Activated CD8-positive, alpha-beta memory T cell treated with anti-CD3 and anti-CD28 coated beads for 4 hours (primary cell): ENCODE measurements at places on chromosomes 6 and 20.

GRCh38 chr6:128731249-128732165 lies 151.4 kb upstream of the LAMA2 start:
- no peak for DNase-seq

DNA sequence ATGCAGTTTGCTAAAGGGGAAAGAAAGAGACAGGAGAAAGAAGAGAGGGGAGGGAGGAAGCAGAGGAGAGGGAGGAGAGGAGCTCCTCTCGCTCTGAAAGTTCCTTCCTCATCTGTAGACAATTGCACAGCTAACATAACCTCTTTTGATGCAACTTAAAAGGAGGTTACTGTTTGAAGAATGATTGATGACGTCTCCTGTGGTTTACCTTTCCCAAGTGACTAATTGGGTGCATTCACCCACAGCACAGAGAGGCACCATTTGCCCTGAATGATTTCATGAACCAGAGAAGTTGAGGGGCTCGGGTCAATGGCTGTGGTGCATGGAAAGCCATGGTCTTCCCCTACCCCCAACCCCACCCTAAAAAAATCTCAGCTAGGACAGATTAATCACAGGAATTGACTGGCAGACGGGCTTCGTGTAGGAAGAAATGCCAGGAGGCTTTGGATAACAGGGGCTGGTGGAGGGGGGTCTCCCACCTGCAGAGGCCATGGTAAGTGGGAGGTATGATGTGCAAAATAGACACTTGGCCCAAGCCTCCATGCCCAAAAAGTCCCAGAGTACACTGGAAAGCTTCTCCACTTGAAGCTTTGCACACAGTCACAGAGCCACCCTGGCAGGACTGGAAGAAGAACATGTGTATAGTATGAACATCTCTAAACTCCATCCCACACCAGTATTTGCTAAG lies 213.7 kb downstream of the ANKRD60 start:
- DNase-seq = no peak

GRCh38 chr6:90216072-90216977 lies 80.3 kb downstream of the BACH2 start:
- no peak for DNase-seq

DNA sequence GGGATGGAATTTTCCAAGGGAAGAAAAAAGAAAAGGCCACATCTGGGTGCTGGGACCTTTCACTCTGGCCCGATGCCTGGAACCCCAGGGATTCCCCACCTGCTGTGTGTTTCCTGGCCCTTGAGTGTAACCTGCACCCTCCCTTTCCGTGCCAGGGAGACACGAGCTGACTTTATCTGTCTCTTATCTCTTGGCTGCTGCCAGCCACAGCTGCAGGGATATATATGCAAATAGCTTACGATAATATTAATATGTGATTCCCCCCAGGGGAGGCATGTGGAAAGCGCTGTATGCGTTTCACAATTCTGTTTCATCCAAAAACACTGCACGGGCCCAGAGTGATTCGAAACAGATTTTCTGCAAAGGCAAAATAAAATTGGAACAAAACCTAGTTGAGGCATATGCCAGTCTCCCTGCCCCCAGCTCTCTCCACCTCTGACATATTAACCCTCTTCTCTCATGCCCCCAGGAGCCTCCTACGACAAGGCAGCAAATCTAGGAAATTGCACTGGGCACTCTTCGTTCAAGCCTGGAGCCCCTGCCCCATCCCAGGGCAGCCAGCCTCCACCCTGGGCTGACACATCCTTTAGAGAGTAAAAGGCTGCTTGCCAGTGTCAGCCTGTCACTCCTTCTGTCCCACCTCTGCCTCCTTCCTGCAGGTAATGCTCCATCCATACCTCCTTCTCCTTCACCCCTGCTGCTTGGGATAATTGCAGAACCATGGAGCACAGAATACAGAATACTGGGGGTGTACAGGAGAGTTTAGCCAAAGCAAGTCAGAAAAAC lies 1.3 kb downstream of the RIPOR3 start:
- DNase-seq = no peak

DNA sequence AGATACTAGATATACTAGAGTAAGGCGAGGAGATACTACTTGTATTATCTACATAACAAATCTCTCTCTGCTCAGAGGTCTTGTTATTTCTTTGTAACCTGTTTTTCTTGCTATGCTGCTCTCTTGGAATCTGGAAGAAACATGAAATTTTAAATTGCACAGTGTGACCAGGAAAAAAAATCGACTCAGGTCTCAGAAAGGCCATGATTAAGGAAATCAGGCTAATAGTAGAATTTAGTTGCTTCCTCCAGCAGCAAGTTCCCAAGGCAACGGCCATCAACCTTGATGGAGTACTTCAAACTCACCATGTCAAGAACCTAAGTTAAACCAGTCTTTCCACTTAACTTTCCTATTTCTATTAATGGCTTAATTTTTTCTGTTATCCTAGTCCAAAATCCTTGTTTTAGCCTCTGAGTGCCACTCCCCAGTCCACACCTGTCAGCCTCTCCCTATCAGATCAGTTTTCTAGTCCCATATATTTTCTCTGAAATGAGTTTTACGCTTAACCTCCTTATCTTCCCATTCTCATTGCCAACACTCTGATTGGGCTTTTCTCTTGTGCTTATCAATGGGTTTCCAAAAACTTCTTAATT lies 87.7 kb upstream of the BEND3 start:
- no peak for DNase-seq

- DNase-seq = no peak
Observed at GRCh38 chr20:15623215-15623614, 950.0 kb downstream of the KIF16B start.

- no peak for DNase-seq
Observed at GRCh38 chr20:37856932-37857660, 45.8 kb upstream of the VSTM2L start.

GRCh38 chr6:121335087-121336008 lies 1.1 kb upstream of the TBC1D32 start:
- no peak for DNase-seq

DNA sequence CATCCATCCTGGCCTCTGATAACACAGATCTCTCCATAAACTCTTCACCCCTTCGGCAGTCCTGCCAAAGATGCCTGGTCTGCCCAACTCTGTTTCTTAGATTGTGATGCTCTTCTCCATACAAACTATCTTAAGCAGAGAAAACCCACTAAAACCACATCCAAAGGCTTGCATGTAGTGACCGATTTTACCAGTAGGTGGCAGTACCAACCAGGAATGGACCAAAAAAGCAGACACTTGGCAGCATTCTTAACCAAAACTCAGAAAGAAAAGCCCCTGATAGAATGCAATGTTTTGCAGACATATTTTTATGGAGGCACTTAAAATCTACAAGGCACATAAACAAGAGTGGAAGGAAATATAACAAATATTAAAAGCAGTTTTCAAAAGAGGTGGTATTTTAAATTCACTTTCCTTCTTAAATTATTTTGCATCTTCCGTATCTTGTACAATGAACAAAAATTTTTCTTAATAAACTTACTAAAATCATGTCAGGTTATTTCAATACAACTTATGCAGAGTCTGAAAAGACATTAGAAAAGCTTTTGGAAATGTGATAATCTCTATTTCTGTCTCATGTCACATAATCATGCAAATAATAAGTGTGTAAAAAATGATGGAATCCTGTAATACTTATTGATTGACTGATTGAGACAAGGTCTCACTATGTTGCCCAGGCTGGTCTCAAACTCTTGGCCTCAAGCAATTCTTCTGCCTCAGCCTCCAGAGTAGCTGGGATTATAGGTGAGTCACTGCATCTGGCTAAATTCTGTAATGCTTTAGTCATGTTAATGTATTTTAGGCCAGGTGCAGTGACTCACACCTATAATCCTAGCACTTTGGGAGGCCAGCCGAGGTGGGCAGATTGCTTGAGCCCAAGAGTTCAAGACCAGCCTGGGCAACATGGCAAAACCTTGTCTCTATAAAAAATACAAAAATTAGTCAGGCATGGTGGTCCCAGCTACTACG lies 29.4 kb downstream of the LRP11 start:
- peak; percentile 44 for DNase-seq

- no peak for DNase-seq
Observed at GRCh38 chr6:33865478-33866077, 61.8 kb upstream of the MLN start.
